Prostate gland (tissue), 2 donors: ENCODE measurements at places on chromosomes 16 and 17. TPM values are rescaled to one million over a fixed set of nuclear protein-coding genes. Genes with fewer than 3 reads are reported as not detected.

DNA sequence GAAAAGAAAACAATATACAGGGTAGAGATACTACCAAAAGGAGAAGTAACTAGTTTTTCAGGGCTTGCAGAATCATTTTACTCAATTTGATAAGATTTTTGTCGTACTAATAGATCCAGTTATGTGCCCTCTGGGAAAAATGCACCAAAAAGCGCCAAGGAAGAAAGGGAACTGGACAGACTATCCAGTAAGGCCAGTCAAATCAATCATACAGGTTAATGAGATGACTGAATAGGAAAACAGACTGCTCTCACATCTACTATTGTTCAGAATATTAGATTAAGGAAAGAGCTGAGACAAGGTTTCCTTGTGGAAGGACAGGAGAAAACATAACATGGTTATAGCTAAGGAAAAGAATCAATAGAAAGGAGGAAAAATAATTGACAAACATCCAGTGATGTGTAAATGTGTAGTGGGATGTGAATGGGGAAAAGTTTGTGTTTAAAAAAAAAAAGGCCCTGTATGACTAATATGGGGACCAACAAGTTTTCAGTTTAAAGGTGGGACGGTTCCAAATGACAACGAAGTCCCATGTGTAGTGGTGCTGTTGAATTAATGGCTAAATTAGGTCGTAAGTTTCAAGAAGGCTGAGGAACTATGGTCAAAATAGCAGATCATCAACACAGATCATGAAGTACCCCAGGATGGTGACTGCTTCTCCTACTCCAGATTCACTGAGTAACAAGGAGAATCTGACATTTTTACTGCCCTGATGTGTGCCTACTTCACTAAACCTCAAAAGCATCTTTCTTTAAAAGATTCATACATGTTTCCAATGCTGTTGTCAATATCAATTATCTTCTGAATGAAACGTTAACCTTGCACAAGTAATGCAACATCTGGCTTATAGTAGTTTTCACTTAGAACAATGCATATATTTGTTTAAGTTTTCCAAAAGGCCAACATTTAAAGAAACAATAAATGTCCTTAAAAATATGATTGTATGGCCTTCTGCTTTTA is 40.7 kb downstream of the BRIP1 start:
- H3K36me3 ChIP-seq = no peaks in the 10 kb centered on the region
- no peak overlapping the region for H3K4me3 ChIP-seq
- no peaks in the 10 kb centered on the region for H3K27me3 ChIP-seq
- no peak overlapping the region for H3K27ac ChIP-seq

The NOD2 gene
- 5.6 TPM for total RNA-seq

GRCh38 chr17:73269329-73269615 is 7.6 kb upstream of the CPSF4L start:
- H3K27me3 ChIP-seq = no peaks in the 10 kb centered on the region
- H3K27ac ChIP-seq = no peak overlapping the region

DNA sequence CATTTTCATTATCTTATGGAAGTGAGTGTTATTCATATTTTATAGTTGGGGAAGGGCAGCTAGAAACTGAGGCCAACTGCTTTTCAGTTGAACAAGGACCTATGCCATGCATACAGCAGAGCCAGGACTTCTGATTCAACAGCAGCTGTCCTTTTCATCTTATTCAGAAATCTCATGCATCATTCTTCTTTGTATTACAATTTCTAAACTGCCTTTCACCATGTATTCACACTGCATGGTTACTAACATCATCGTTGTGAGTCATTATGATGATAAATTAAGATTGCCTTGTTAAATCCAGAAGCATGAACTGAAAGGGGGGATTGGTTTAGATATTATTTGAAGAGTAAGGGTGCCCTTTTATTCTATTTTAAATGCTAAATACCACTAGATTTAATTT is 1470.1 kb upstream of the GOT2 start:
- no peak for DNase-seq
- H3K36me3 ChIP-seq = no peaks in the 10 kb centered on the region
- no peak overlapping the region for H3K27ac ChIP-seq
- H3K27me3 ChIP-seq = no peaks in the 10 kb centered on the region
- H3K4me3 ChIP-seq = no peak overlapping the region

- no peaks in the 10 kb centered on the region for H3K36me3 ChIP-seq
- no peaks in the 10 kb centered on the region for H3K27me3 ChIP-seq
- no peak overlapping the region for H3K4me3 ChIP-seq
- peak overlapping the region; percentile 36 for H3K27ac ChIP-seq
- peaks cover 14% of the 10 kb centered on the region for H3K4me1 ChIP-seq
- DNase-seq = no peak
Observed at GRCh38 chr17:72476134-72476533, 355.3 kb downstream of the SOX9 start.

- no peaks in the 10 kb centered on the region for H3K27me3 ChIP-seq
- no peak for DNase-seq
- no peaks in the 10 kb centered on the region for H3K4me1 ChIP-seq
Observed at GRCh38 chr17:27338536-27338985, 44.6 kb downstream of the WSB1 start.

- no peaks in the 10 kb centered on the region for H3K4me1 ChIP-seq
- H3K4me3 ChIP-seq = no peak overlapping the region
- H3K27me3 ChIP-seq = peaks cover 11% of the 10 kb centered on the region
- no peak overlapping the region for H3K27ac ChIP-seq
Observed at GRCh38 chr17:35738519-35739133, 7.2 kb downstream of the RASL10B start.

GRCh38 chr17:17645961-17646360 is 35.3 kb upstream of the RAI1 start:
- no peak for DNase-seq
- H3K27me3 ChIP-seq = no peaks in the 10 kb centered on the region
- no peak overlapping the region for H3K4me3 ChIP-seq
- no peak overlapping the region for H3K27ac ChIP-seq

The CCR7 gene
- not detected for total RNA-seq
